ENCODE measurements at places on chromosomes 6 and 20.

DNA sequence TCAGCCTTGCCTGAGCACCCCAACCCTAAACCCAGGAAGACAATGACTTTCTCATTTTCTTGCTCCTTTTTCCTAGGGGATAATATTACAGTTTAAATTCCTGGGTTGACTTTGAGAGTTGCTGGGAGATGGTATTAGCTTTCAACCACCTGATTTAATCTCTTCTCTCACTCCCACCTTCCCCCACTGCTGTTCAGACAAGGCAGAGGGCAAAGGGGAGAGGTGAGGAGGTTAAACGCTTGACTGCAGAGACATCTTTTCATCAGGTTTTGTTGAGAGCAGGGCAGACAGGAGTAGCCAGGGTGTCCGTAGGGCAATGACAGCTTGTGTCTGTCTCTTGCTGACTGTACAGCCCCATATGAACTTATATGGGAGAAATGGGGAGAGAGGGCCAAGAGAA, 811.2 kb downstream of the MAFB start:
- no peak for DNase-seq

- no peak for DNase-seq
Observed at GRCh38 chr6:44211284-44211683, 5.4 kb upstream of the MYMX start.

GRCh38 chr20:32830437-32830836, 10.7 kb downstream of the MAPRE1 start:
- no peak for DNase-seq

DNA sequence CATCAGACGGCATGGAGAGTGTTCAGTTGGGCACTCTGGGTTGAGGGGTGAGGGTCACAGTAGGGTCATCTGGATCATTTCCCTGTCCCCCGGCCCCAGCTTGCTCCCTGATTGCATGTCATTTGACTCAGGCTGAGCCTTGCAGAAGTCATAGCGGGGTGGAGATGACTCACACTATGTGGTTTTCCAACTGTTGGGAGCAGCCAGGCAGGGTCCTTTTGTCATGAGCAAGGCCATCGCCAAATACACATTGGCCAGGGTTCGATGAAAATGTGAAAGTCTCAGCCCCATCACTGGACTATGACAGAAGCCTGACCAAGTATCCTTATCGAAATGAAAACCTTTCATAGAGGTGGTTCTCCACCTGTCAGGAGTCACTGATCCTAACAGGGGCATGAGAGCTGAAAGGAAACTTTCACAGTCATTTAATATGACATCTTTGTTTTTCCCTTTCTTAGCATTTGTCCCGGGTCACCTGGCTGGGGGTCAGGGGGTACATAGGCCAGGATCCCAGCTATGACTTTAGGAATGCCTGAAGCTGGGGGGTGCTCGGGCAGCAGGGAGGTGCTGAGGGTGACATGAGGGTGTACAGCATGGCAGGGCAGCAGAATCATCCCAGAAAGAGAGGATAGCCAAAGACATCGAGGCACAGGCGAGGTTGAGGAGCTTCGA, 70.2 kb upstream of the CD93 start:
- no peak for DNase-seq

GRCh38 chr20:46810448-46811223, 84.0 kb upstream of the EYA2 start:
- no peak for DNase-seq

Data from T47D (cell line).